DND-41 (cell line): ENCODE measurements at places on chromosomes 12 and 14.

DNA sequence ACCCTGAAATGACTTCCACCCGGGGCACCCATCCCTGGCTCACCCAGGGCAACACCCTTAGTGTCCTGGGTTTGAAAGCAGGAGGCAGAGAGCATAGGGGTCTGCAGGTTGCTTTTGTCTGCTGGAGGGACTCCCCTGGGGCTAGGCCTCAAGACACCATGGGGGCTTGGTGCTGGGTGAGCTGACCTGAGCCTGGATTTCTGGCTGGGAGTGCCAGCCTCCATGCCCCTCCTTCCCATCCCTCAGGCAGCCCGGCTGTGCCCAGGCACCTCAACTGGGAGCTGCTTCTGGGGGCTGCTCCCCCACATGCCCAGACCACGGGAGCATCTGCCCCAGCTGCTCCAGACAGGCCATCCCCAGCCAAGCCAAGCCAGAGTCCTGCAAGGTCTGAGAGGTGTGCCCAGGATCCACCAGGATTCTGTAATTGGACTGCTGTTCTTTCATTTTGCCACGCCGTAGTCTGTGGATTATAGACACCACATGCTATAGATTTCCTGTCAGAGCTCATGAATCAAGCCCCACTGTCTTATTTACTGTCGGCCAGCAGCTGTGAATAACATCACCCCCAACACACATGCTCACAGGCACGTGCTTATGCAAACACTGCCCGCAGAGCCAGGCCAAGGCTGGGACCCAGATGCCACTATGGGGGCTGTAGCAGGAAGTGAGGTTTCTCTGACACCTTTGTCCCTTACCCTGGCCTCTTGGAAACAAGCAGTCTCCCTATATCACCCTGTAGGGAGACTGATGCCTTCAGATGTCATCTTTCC, 29.4 kb upstream of the ESRRB start:
- no peak overlapping the region for H3K4me3 ChIP-seq
- H3K27ac ChIP-seq: no peak overlapping the region
- H3K27me3 ChIP-seq: no peaks in the 10 kb centered on the region
- DNase-seq: no peak
- no peaks in the 10 kb centered on the region for H3K4me1 ChIP-seq
- H3K36me3 ChIP-seq: no peaks in the 10 kb centered on the region

- no peak overlapping the region for H3K27ac ChIP-seq
- H3K36me3 ChIP-seq: no peaks in the 10 kb centered on the region
- DNase-seq: no peak
These were observed 1091.8 kb upstream of the ATXN7L3B start for GRCh38 chr12:73445658-73446324.

- H3K27me3 ChIP-seq: no peaks in the 10 kb centered on the region
- no peaks in the 10 kb centered on the region for H3K4me1 ChIP-seq
- DNase-seq: no peak
- H3K36me3 ChIP-seq: no peaks in the 10 kb centered on the region
- H3K27ac ChIP-seq: no peak overlapping the region
- no peak overlapping the region for H3K4me3 ChIP-seq
These were observed 214.2 kb downstream of the PPM1H start for GRCh38 chr12:62720661-62721330.

- no peak for DNase-seq
- no peaks in the 10 kb centered on the region for H3K4me1 ChIP-seq
- H3K27me3 ChIP-seq: no peaks in the 10 kb centered on the region
- no peaks in the 10 kb centered on the region for H3K36me3 ChIP-seq
- no peak overlapping the region for H3K4me3 ChIP-seq
These were observed 18.5 kb upstream of the MAP1LC3B2 start for GRCh38 chr12:116540622-116541152.

DNA sequence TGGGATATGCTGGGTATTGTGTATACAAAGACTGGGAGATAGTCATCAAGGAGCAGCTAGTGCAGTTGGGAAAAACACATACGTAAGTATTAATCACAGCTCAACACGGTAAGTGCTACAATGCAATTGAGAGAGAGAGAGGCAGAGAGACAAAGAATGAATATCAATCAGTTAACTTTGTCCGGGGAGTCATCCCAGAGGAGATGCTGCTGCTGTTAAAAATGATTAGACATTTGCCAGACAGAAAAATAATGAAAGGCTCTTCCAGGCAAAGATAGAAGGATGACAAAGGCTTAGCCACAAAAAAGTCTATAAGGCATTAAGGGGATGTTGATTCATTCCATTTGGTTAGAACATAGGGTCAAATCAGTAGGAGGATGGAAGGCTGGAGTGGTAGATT, 45.1 kb downstream of the AKAP6 start:
- no peaks in the 10 kb centered on the region for H3K36me3 ChIP-seq
- DNase-seq: no peak
- H3K27me3 ChIP-seq: no peaks in the 10 kb centered on the region
- no peak overlapping the region for H3K27ac ChIP-seq
- no peak overlapping the region for H3K4me3 ChIP-seq
- H3K4me1 ChIP-seq: no peaks in the 10 kb centered on the region

GRCh38 chr12:1977109-1977508, 27.1 kb downstream of the DCP1B start:
- no peaks in the 10 kb centered on the region for H3K4me1 ChIP-seq
- H3K27ac ChIP-seq: no peak overlapping the region
- H3K36me3 ChIP-seq: no peaks in the 10 kb centered on the region
- no peaks in the 10 kb centered on the region for H3K27me3 ChIP-seq
- DNase-seq: no peak
- no peak overlapping the region for H3K4me3 ChIP-seq

DNA sequence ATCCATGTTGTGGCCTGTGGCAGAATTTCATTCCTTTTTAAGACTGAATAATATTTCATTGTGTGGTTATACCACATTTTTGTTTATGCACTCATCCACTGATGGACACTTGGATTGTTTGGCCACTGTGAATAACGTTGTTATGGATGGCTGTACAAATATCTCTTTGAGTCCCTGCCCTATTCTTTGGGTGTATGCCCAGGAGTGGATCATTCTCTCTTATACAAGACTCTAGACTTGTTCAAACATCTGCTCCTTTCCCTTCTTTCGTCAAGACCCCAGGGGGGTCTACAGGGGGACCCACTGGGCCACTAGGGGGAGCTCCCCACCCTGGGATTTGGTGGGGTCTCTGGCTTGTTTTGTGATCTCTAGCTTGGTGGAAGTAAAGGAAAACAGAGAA, 77.4 kb downstream of the FBXL14 start:
- no peak overlapping the region for H3K4me3 ChIP-seq
- no peaks in the 10 kb centered on the region for H3K4me1 ChIP-seq
- H3K36me3 ChIP-seq: no peaks in the 10 kb centered on the region
- no peak overlapping the region for H3K27ac ChIP-seq

DNA sequence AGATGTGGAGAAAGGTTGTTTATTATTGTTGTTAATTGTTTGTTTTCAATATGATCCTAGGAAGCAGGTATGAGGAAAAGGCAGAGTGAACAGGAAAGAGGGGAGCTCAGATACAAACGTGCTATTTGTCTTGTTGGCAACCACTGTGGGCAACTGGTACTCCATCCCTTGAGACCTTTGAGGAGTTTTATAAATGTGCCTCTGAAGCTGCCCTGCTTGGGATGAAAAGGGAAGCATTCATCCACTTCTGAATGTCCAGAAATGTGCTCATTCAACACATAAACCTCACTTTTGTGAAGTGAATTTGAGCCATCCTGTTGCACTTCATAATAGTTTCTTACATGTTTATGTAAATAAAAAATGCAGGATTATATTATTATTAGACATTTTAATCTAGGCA, 164.3 kb upstream of the PDZRN4 start:
- H3K27ac ChIP-seq: no peak overlapping the region
- no peaks in the 10 kb centered on the region for H3K4me1 ChIP-seq
- DNase-seq: no peak
- no peaks in the 10 kb centered on the region for H3K27me3 ChIP-seq
- H3K4me3 ChIP-seq: no peak overlapping the region

DNA sequence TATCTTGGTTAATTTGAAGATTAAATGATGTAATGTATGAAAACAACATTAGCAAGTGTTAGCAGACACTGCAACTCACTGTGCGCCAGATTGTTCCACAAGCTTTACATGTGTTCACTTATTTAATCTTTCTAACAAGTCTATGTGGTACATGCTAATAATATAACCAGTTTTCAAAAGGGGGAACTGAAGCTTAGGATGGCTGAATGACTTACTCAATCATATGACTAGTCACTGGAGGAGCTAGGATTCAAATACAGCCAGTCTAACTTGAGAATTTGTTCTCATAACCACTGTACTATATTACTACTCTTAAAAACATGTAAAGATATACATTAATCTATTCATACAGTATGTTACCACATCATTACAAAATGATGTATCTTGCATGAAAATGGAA, 60.5 kb upstream of the LRIG3 start:
- no peak for DNase-seq
- no peak overlapping the region for H3K4me3 ChIP-seq
- no peaks in the 10 kb centered on the region for H3K27me3 ChIP-seq
- no peaks in the 10 kb centered on the region for H3K4me1 ChIP-seq
- H3K27ac ChIP-seq: no peak overlapping the region

DNA sequence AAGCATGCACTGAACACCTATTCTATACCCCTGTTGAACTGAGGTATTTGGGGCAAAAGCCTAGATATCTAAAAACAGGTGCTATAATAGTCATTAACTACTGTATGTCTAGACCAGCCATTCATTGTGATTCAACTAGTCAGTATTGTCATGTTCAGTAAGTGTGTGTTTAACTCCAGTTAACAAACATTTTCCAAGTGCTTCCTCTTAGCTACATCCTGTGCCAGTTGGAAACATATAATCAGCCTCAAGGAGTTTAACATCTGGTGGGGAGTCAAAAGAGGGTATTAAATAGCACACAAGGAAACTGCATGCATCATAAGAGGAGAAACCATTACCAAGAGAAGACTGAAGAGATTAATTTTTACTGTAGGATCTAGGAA, 20.4 kb downstream of the TMTC1 start:
- no peak overlapping the region for H3K4me3 ChIP-seq
- H3K27ac ChIP-seq: no peak overlapping the region
- H3K36me3 ChIP-seq: no peaks in the 10 kb centered on the region

DNA sequence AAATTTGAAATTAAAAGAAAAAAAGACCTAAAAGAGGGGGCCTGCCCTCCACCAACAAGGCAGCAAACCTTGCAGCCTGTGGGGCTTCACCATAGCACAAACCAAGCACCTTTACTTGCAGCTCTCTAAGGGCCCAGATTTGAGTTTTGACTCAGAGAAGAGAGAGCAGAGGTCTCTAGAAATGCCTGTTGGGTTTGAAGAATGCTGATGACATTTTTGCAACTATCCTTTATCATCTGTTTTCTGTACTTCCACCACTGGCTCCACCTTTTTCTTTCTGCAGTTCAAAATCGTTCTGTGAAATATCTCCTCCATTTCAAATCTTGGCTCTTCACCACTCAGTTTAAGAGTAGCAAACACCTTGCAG, 83.8 kb upstream of the HMGA2 start:
- H3K27ac ChIP-seq: no peak overlapping the region
- H3K4me1 ChIP-seq: no peaks in the 10 kb centered on the region
- no peak for DNase-seq
- no peak overlapping the region for H3K4me3 ChIP-seq
- H3K27me3 ChIP-seq: no peaks in the 10 kb centered on the region
- H3K36me3 ChIP-seq: no peaks in the 10 kb centered on the region

DNA sequence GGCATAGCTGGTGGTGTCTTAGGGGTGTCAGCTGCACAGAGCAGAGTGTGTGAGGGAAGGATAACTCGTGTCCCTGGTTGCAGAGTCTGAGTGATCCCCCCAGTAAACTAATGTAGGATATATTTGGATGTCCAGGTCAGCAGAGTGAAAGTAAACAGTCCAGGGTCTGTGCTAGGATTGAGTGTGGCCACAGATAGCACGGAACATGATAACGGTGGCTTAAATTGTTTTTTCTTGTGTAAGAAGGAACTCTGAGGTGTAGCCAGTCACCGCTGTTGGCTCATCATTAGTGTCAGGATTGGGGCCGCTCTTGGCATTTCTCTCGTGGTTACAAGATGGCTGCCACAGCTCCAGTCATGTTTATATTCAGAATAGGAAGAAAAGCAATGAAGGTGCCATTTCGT, 97.3 kb downstream of the DERA start:
- DNase-seq: no peak
- no peak overlapping the region for H3K4me3 ChIP-seq
- H3K27me3 ChIP-seq: no peaks in the 10 kb centered on the region
- no peaks in the 10 kb centered on the region for H3K4me1 ChIP-seq

DNA sequence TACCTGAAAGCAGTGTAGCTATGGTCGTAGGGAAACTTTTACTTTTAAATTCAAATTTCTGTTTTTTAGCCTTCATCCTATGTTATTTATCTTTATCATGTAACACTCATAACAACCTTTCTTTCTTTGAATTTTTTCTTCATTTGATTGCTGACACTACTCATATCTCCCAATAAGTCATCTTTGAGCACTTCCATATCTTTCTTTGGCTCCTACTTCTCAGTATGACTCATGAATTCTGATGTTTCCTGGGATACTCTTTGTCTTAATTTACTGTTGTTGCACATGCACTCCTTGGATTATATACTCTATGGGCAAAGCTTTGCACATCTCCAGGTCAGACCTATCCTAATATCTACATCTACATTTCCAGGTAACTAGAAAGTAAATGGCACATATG, 18.1 kb upstream of the IAPP start:
- no peak overlapping the region for H3K27ac ChIP-seq
- H3K36me3 ChIP-seq: no peaks in the 10 kb centered on the region
- H3K4me3 ChIP-seq: no peak overlapping the region

- DNase-seq: peak; percentile 20
- H3K4me1 ChIP-seq: peaks cover 25% of the 10 kb centered on the region
- peaks cover 22% of the 10 kb centered on the region; the same call in 1 of the 2 replicates for H3K36me3 ChIP-seq
- no peaks in the 10 kb centered on the region for H3K27me3 ChIP-seq
- H3K27ac ChIP-seq: peak overlapping the region; percentile 18; the same call in 1 of the 2 replicates
These were observed 31.8 kb upstream of the RAD51AP1 start for GRCh38 chr12:4506870-4507269.

- H3K4me1 ChIP-seq: no peaks in the 10 kb centered on the region
- no peak overlapping the region for H3K4me3 ChIP-seq
- no peak for DNase-seq
- no peaks in the 10 kb centered on the region for H3K36me3 ChIP-seq
- H3K27me3 ChIP-seq: no peaks in the 10 kb centered on the region
These were observed 1141.2 kb upstream of the TMEM132C start for GRCh38 chr12:127125607-127126259.

DNA sequence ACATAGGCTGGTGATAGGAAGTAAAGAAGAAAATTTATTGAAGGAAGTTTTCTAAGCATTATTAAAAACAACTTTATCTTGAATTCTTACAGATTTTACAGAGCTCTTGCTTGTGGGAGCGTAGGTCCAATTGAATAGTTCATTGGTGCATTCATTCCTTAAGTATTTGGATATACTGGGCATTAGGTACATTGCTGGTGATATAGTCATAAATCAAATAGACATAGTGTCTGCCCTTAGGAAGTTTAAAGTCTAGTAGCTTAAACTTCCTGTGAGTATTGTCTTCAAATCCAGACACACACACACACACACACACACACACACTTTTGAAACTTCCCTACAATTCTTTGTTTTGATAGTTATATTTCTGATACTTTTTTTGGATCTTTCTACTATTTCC, 226.7 kb downstream of the FUT8 start:
- H3K4me3 ChIP-seq: no peak overlapping the region
- H3K27me3 ChIP-seq: no peaks in the 10 kb centered on the region
- H3K27ac ChIP-seq: no peak overlapping the region
- peaks cover 8% of the 10 kb centered on the region; the same call in 1 of the 2 replicates for H3K4me1 ChIP-seq

- H3K4me1 ChIP-seq: no peaks in the 10 kb centered on the region
- no peak overlapping the region for H3K27ac ChIP-seq
- H3K27me3 ChIP-seq: no peaks in the 10 kb centered on the region
These were observed 19.2 kb downstream of the NR2C1 start for GRCh38 chr12:95054206-95054605.

- H3K27me3 ChIP-seq: no peaks in the 10 kb centered on the region
- H3K36me3 ChIP-seq: no peaks in the 10 kb centered on the region
- DNase-seq: no peak
- no peaks in the 10 kb centered on the region for H3K4me1 ChIP-seq
- H3K4me3 ChIP-seq: no peak overlapping the region
These were observed 501.5 kb upstream of the USP15 start for GRCh38 chr12:61758661-61759060.
